Stimulated activated CD8-positive, alpha-beta memory T cell treated with anti-CD3 and anti-CD28 coated beads, Interleukin-7, amount 100 ng/mL, for 24 hours (primary cell): ENCODE measurements at places on chromosomes 12 and 14.

DNA sequence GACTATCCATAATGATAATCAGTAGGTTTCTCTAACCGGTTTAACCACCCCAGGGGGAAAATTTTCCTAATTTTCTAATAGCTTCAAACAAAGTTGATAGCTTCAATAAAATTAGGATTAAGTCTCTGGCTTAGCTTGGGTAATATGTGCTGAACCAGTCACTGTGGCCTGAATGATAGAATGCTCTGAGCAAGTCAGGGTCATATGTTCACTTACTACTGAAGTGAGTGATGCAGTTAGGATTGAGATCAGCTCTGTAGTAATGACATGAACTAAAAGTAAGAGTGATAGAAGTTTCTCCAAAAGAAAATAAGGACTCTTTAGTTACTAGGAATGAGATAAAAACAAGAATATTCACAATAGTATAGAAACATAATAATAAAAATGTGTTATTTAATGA, 32.6 kb downstream of the ETNK1 start:
- no peak for DNase-seq

DNA sequence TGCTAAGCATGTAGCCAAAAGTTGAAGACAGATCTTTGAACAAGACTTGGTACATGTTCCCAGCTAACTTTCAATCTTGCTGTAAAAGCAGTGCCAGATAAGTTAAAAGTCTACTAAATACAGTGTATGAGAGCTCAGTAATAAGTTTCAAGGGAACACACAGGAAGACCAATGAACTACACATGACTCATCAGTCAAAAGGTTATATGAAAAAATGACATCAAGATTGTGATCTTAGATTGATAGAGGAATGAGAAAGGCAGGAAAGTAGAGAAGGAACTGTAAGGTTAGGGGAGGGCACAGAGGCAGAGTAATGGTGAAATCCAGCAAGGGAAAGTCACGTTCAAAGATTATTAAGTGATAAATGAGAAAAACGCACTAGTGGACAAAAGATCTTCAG, 249.9 kb upstream of the FLRT2 start:
- no peak for DNase-seq

GRCh38 chr14:23409966-23410635, 2.0 kb upstream of the MYH6 start:
- no peak for DNase-seq

DNA sequence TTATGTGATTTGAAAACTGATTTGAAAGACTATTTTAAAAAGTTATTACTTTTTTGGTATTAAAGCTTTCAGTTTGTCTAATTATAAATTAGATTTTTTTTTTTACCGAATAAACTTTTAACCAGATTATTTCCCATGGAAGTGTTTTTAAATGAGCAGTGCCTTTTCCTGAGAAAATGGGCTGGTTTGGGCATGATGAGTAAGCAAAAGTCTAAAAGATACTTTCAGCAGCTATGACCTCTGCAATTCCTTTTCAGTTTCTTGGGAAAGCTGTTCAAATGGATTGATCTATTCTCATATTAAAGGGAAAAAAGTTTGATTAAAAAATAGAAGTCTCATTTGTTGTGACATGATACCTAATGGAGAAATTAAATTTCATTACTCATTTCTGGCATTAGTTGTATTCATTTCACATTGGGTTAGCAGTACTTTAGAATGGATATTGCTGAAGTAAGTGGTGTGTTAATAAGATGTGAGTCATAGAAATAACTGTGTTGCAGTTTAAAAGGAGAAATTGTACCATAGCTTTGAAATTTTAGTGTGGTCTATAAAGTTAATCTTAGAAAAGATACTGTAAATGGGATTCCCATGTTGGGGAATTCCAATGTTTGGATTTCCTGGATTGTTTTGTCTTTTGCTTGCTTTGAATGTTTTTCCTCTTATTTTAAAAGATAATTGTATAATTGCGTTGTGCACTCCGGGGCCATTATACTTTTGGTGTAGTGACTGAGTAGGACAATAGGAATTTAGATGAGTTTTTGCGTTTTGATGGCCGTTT, 21.0 kb downstream of the KTN1 start:
- no peak for DNase-seq

- DNase-seq, result no peak
Observed at GRCh38 chr12:106580671-106581508, 1.9 kb upstream of the RFX4 start.

DNA sequence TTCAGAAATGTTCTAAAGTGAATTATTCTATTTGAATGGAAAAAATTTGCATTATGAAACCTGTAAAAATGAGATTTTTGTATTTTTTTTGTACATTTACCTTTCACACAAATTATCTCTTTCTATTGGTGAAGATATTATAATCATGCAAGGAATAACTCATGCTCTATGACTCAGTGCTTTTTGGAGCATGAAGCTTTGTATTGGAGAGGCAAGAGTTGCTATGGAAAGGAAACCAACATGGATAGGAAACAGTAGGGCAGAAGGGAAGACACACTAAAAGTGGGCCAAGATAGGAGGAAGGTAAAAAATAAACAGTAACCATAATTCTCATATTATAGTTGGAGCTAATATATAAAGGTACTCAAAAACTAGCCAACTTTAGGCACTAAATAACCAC, 79.0 kb downstream of the PLCZ1 start:
- DNase-seq, result no peak

DNA sequence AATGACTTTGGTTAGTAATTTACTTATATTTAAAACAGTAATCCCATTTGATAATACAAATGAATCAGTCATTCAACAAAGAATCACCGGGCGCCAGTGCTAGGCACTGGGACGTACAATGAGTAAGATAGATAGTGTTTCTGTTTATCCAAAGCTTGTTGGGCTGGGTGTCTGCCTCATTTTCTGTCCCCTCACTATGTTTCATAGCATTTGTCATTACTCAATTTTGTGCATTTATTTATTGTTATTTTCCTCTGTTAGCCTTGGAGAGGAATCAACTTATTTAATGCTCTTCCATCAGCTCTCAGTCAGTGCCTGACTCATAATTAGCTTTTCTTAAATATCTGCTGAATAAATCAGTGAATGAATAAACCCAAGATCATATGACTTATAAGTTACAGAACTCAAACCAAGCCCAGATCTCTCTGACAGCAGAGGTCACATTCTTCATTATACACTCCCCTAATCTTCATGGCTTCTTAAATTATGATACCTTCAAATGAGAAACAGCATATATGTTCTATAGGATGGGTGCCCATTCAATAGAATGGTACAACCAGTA, 86.2 kb downstream of the TSPAN8 start:
- DNase-seq, result no peak

GRCh38 chr14:96416292-96416691, 24.4 kb downstream of the AK7 start:
- DNase-seq, result no peak

DNA sequence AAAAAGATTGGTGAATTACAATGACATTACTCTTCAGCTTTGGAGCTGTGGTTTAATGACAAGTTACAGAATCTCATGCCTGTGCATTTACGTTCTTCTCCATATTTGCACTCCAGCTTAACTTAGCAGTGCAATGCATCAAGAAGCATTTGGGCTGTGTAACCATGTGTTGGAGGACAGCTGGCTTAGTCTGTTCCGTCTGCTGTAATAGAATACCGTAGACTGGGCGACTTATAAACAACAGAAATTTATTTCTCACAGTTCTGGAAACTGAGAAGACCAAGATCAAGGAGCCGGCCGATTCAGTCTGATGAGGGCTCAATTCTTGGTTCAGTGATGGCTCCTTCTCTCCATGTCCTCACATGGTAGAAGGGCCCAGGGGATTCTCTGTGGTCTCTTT, 943.5 kb downstream of the BCL11B start:
- DNase-seq, result no peak
